Activated T-cell treated with anti-CD3 and anti-CD28 coated beads for 24 hours (primary cell): ENCODE measurements at places on chromosomes 6 and 20.

- no peak for DNase-seq
These were observed 17.5 kb downstream of the EDEM2 start for GRCh38 chr20:35129647-35130069.

GRCh38 chr6:156791320-156791850 lies 14.2 kb downstream of the ARID1B start:
- peak; percentile 22 for DNase-seq

DNA sequence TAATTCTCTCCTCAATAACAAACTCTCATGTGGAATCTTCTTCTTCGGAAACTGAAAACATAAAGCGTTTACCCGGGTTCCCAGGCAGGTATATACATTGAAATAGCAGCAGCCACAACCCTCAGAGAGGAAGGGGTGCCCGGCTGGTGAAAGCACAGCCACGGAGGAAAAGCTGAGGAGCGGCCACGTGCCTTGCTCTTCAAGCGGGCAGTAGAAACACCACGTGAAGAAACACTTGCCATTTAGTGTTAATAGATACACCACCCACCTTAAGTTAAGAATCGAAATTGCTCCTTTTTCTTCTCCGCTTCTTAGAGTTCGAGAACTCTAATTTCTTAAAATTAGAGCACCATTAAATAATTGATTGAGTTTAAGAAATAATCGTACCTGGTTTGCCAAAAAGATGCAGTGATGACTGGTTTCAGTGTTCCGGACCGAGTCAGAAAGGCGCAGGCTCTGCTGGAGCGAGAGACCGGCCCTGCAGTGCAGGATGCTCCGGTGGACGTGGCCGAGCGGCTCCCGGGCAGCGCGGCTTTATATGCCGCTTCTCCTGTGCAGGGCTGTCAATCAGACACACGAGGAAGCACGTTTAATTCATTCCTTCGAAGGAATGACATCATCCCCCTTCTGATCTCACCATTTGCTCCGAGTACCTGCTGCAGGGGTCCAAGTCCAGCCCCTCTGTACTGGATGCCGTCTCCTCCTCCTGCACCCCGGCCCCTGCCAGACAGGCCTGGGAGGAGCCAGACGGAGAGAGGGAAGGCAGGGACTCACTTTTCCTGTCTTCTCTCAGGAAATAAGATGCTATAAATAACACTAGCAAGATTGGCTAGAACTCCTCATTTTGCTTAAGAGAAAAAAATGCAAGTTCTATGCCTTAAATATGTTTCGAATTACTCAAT lies at the start of gene THBS2:
TSS of gene THBS2 (minus strand) at position 510 of the 902 bp plus-strand sequence. CDS start 3,062 bp downstream, outside the sequence.
- DNase-seq, result no peak

- no peak for DNase-seq
These were observed 128.6 kb upstream of the BACH2 start for GRCh38 chr6:90425161-90425641.

DNA sequence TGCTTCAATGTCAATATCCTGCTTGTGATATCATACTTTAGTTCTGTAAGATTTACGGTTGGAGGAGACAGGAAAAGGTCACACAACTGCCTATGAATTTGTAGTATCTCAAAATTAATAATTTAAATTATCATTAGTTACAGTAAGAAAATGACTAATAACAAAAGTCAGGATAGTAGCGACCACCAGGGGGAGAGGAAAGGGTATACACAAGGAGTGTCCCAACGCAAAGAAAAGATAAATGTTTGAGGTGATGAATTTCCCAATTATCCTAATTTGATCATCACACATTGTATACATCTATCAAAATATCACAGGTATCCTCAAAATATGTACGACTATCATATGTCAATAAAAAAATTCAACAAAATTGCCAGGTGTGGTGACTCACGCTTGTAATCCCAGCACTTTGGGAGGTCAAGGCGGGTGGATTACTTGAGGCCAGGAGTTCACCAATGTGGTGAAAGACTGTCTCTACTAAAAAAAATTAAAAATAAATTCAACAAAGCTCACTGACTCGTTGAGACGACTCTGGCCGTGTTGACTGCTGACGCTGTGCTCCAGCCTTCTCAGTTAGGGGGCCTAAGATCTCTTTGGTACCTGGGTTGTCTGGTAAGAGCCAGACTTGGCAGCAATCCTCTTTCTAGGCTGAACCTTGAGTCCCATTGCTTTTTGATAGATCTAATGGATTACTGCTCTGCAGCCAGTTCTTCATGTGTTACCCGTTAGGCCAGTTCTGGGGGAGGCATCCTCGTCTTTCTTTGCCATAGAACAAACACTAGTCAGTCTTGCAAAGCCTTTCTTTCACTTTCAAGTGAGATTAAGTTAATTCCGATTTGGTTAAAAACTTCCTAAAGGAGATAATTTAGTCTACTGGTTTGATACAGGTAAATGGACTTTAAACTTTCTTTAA lies 9.0 kb upstream of the OVOL2 start:
- DNase-seq, result no peak

GRCh38 chr20:45211569-45212474 lies 5.0 kb downstream of the SEMG1 start:
- DNase-seq, result no peak

DNA sequence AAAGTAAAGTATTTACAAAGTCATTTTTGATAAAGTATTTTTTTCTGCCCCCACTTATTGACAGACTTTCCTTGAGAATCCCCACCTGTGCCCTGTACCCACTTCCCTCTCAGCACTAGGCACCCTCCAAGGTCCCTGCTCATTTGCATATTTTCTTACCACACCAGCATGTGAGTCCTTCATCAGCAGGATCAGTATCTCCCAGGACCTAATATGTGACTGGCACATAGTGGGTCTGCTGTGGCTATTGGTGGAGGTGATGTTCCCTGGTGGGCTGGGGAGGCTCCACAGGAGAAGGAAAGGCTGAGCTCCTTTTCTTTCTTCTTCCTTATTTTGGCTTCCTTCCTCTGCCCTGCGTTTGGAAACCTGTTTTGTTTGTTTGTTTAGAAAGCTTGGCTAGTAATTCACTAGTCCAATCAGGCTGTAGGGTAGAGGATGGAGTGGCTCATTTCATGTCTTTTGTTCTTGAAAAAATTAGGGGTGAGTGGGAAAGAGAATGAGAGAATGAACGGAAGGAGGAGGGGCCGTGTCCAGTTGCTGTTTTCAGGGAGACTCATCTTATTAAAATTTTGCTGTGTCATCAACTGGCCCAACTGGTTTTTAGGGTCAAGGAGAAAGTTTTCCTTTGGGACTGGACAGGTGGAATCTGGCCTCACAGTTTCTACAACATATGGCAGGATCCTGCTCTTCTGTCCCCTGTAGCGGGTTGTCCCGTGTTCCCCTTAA lies 2.8 kb upstream of the RNF24 start:
- no peak for DNase-seq

DNA sequence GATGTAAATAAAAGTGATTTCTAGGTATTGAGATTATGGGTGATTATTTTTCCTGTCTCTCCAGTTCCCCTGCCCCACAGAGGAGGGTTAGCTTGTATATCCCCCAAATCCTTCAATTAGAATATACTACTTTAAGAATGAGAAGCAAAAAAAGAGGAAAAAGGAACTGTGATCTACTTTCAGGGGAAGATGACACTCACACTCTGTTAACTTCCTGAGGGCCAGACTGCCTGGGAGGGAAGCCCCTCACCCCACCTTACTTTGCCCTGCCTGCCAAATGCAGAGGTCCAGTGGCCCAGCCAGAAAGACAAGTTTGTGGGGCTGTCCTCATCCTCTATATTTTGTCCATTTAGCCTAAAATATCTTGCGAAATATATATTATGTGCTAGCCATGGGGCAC lies 9.2 kb upstream of the LY86 start:
- DNase-seq, result no peak

DNA sequence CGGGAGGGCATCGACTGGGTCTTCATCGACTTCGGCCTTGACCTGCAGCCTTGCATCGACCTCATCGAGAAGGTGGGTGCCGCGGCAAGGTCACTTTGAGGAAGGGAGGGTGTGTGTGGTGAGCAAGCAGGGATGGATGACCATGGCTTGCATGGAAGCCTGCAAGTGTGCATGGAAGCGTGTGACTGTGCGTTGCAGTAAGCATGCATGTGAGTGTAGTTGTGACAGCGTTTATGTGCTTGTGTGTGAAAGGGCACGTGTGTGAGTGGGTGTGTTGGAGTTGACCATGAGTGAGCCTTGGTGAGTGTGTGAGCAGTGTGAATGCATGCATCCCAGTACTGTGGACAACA lies 32.5 kb downstream of the MYH7B start:
- no peak for DNase-seq

- no peak for DNase-seq
These were observed 32.5 kb downstream of the PLCG1 start for GRCh38 chr20:41169791-41170351.

- no peak for DNase-seq
These were observed 10.7 kb downstream of the MAPRE1 start for GRCh38 chr20:32830437-32830836.

DNA sequence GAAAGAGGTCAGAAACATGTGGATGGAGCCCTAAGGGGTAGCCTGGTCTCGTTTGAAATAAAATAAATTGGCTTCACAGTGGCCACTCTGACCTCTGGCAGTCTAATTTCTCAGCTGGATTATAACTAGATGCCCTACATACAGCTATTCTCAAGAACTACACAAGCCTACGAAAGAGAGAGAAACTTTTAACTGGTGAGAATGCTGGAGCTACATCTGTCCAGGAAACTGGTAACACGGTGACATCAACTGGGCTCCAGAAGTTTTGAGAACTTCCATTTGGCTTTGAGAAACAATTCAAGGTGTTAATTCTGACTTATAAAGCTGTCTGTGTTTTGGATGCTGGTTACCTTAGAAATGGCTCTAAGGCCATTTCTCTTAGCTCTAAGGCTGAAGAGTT lies 187.3 kb upstream of the TENT5A start:
- DNase-seq, result no peak

DNA sequence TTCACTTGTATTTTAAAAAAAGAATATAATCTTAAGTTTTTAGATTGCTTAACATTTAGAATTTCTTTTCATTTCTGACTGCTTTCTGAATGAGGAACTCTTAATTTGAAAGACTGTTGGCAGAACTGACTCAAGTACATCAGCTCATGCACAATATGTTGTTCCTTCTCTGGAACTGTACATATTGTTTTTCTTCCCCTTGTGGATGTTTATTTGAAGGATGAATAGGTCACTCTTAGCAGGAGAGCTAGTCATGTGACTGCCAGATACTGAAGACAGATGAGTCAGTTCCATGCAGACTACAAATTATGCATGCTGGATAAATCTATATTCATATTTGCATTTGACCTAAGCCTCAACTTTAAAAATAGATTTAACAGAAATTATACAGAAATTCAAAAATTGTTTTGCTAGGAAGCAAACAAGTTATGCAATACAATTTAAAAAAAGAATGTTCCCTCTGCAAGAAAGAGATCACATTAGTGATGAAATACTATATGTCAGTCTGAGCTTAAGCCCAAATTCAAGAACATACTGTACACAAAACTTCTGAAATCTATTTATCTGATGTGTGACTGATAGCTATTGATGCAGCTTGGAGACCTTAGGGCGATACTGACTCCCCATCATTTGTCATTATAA lies 1274.9 kb upstream of the GJE1 start:
- no peak for DNase-seq

DNA sequence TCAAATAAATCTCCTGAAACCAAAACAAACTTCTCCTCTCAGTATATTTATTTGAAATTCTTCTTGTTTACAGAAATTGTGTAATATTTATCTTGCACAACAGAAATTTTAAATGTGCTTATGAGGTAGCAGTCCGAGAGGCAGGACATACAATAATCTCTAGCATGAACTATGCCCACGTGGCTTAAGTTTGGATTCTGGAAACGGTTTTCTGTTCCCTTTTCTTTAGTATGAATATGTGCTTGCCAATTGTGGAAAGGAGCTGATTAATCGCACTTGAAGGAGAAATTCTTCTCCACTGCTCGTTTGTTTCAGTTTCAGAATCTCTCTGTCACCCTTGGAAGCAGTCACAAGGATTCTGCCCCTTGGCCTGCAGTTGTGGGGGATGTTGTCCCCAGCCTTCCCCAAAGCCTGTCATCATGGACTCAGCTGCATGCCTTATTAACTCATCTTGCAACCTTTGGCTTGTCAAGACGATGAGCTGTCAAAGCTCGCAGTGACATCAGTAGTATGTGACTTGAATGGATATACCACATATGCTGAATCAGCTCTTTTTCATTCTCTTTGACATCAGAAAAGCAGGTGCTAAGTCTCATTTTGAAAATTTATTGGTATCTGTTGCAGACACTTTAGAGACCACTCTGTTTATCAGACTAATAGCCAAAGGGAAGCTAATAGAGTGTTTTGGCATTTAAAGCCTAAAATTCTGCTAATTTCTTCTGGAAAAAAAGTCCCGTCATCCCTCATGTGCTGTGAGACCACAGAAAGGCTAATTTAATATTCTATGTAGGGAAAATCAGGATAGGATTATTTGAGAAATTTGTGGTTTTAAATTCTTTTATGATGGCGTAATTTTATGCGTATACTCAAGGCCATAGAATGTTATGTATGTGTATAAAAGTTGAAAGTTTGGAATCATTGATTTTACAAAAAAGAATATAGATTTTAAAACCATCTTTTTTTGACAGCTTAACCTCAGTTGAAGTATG lies 186.8 kb downstream of the ARID1B start:
- peak; percentile 33 for DNase-seq

GRCh38 chr20:46130534-46130933 lies 12.4 kb downstream of the CD40 start:
- DNase-seq, result no peak
